ENCODE measurements at places on chromosomes 5 and 9. TPM values are rescaled to one million over a fixed set of nuclear protein-coding genes. Genes with fewer than 3 reads are reported as not detected.
A peak's percentile ranks its signal among the peaks of the same experiment; 100 is the strongest.

- DNase-seq = peak; percentile 5
These were observed 57.2 kb downstream of the MAPKAP1 start for GRCh38 chr9:125649826-125650225.

SLC9A3 gene
- total RNA-seq = 1.0 TPM

DNA sequence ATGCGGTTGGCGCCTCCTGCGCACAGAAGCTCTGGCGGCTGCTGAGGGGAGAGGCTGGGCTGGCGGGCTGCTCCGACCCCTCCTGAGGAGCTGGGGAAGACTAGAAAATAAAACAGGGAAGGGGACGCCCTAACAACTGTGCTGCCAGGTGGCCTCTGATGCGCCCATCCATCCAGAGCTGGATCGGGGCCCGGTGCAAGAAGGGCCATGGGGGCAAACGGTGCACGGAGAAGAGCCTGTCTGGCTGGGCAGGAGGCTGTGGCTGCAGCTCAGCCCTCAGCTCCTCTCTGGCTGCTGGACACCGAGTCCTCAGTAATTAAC lies 21.0 kb upstream of the MRNIP start:
- DNase-seq = no peak

NOL8 gene
- total RNA-seq = 36.4 TPM

DNA sequence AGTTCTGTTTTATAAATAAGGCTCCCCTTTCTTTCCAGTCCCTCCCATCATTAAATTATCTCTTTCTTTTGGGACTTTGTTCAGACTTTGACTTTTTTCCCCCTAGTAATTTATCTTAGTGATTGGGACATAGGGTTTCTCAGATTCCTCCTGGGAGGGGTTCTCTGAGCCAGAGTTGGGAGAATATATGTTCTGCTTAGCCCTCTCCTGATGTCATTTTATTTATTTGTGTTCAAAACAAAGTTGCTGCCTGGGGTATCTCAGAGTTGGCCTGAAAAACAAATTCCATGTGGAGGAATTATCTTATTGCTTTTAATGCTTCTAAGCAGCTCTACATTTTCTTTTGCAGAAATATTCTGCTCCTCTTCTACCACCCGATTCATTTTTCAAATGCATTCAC lies 211.0 kb downstream of the PCSK5 start:
- DNase-seq = no peak

Data from mammary epithelial cell (primary cell).